ENCODE measurements at places on chromosomes 3 and 15. TPM values are rescaled to one million over a fixed set of nuclear protein-coding genes. Genes with fewer than 3 reads are reported as not detected.

DNA sequence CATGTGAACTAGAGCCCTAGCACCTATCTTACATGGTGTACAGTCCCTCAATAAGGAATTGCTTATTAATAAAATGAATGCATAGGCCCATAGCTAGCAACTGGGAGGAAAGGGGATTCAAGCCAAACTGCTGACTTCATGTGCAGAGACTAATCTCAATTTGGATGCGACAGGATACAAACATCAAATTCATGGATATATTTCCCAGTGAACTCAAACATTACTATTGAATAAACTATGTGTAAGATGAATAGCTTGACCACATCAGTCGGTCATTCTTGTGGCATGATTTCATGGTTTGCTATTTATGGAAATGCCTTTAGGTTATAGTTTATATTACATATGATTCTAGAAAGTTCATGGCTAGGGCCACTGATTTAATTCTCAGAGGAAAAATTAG, 268.6 kb upstream of the SLITRK3 start:
- no peak for DNase-seq

GRCh38 chr3:146345900-146346299, 95.0 kb upstream of the PLSCR4 start:
- no peak for DNase-seq

RASGRF1 gene
- 0.55 TPM for polyA plus RNA-seq

ARHGAP31 gene
- polyA plus RNA-seq = 15.4 TPM

DNA sequence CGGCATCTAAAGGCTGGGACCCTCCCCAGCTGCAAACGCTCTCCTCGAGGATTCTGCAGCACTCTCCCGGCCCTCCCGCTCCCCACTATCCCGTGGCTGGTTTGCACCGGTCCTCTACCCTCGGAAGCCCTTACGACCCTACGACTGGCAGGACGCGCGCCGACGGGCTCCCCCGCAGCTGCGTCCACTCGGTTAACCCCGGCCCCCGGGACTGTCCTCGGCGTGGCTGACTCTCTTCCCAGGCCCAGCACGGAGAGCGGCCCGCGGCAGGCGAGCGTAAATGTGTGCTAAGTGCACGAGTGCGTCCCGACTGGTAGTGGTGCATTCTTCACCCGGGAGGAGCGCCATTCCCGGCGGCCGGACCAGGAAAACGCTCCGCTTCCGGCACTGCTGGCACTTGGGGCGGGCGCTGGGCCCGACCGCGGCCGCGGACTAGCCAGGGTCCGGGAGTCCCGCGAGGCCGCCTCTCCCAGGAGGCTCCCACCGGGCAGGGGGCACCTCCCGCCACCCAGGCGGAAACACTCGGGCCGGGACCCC, 508 bp downstream of the GORASP1 start:
- DNase-seq = peak; percentile 32

ZNF717 gene
- 19.5 TPM for polyA plus RNA-seq

RBP2 gene
- polyA plus RNA-seq = 0.44 TPM

DNA sequence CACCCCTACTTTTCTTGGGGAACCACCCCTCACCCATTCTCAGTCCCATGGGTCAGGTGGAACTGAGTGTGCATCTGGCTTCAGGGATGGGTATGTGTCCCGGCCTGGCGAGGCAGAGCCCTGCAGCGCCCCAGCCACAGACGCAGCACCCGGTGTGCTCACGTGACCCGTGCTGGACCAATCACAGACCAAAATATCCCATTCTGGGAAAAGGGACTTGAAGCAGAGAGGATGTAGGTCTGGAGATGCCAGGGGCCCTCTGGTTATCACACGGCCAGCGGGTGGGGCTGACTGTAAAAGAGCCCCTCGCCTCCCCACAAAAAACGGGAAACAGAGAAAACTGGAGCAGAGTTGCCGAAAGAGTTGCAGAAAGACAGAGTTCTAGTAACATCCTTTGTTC, 138.0 kb upstream of the RAD18 start:
- DNase-seq = no peak

DNA sequence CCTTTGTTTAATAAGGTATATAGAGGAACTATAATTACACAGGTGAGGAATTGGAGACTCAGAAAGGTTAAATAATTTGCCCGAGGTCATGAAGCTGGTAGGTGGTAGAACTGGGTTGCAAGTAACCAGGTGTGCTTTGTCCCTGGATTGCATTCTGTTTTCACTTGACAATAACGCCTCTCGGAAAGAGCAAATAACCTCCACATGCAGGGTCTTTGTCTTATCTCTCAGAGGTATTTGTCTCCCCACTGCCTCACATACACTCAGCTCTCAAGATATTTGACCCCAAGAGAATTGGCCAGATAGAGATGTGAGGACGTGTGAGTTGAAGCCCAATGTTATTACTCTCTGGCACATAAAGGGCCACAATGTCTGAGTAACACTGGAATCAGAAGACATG, 320.9 kb upstream of the ONECUT1 start:
- DNase-seq = no peak

- no peak for DNase-seq
Measured at GRCh38 chr3:190165253-190165652, 44.6 kb upstream of the P3H2 start.

GRCh38 chr3:51799879-51800749, 21.1 kb upstream of the IQCF6 start:
- peak; percentile 20 for DNase-seq

SPINK8 gene
- 0.31 TPM for polyA plus RNA-seq

DNA sequence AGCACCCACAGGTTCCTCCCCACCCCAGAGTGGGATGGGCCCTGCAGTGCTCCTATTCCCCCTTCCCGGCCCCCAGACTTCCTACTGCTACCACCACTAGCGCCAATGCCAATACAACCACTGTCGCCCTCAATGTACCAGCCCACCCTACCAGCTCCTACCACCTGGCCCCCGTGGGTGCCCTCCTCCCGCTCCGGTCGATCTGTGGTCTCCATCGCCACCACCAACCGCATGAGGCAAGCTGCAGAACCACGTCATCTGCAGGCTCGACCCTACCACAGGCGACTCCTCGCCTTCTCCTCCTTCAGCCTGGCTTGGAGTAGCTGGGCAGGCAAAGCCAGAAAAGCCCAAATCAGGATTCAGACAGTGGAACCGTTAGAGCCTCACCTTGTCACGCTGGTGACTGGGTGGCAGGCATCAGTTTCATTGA, 179.3 kb downstream of the POTEB3 start:
- DNase-seq = no peak

CYFIP1 gene
- polyA plus RNA-seq = 89.0 TPM

DYNLT2B gene
- polyA plus RNA-seq = 34.6 TPM

ACKR2 gene
- polyA plus RNA-seq = 1.8 TPM

GRCh38 chr3:8279476-8279875, 222.1 kb upstream of the LMCD1 start:
- no peak for DNase-seq

TMEM39A gene
- 46.6 TPM for polyA plus RNA-seq

- no peak for DNase-seq
Measured at GRCh38 chr3:197394464-197395321, 96.3 kb upstream of the DLG1 start.

DNA sequence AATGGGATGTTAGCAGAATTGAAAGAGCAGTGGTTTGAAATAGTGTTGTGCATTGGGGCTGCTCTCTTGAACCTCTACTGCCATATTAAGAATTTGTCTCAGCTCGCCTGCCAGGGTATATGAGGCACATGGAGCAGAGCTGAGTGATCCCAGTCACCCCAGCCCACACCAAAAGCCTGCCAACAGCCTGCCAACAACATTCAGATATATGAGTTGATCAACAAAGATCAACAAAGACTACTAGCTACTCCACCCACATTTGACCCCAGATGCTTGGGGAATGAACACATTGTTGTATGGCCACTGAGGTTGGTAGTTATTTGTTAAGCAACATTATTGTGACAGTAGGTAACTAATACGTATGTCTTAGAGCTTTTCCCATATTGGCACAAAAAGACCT, 570.9 kb upstream of the IL12A start:
- no peak for DNase-seq

CLRN1 gene
- polyA plus RNA-seq = not detected

RASGRP1 gene
- polyA plus RNA-seq = 13.0 TPM

DNA sequence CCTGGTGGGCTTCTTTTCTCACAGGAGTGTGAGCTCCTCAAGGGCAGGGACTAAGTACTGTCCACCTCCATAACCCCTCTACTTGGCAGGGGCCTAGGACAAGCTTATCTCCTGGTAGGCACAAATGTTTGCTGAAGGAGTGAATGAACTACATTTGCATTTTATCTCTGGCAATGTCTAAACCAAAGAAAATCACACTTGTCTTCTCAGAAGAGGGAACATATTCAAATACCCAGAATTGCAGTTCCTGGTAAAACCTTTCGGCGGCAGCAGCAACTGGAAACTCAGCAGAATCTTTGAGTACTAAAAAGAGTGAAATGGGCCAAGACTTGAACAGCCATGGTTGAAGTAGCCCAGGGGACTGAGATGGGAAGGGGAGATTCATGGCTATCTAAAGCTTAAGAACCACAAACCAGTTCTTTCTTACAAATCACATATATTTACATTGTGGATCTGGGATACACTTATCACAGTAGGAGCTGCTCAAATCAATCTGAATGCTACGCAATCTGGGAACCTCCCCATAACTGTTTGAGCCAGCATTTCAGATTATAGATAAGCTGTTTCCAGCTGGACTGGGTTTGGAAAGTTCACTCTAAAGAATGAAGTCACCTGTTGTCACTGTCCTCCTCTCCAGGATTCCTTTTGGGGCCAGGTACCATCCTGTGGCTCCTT, 18.7 kb upstream of the PTPN9 start:
- DNase-seq = no peak

GRCh38 chr3:137105277-137105977, 147.6 kb downstream of the IL20RB start:
- DNase-seq = peak; percentile 56

DNA sequence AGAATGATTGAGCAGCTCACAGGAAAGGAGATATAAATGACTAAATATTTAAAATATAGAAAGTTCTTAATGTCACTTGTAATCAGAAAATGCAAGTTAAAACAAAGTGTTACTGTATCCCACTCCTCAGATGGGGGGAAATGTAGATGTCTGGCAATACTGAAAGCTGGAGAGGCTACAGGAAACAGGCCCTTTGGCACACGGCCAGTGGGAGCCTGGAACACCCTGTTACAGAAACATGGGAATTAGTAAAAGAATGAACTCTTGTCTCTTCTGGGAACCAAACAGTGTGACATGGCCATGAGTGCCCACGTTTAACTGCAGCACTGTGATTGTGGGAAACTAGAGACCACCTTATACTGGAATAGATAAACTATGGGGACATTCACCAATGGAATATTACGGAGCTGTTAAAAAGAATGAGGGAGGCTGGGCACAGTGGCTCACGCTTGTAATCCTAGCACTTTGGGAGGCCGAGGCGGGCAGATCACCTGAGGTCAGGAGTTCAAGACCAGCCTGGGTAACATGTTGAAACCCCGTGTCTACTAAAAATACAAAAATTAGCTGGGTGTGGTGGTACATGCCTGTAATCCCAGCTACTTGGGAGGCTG, 50.2 kb downstream of the CDCP1 start:
- DNase-seq = no peak

GRCh38 chr15:86259589-86259988, 179.9 kb downstream of the AGBL1 start:
- no peak for DNase-seq

DNA sequence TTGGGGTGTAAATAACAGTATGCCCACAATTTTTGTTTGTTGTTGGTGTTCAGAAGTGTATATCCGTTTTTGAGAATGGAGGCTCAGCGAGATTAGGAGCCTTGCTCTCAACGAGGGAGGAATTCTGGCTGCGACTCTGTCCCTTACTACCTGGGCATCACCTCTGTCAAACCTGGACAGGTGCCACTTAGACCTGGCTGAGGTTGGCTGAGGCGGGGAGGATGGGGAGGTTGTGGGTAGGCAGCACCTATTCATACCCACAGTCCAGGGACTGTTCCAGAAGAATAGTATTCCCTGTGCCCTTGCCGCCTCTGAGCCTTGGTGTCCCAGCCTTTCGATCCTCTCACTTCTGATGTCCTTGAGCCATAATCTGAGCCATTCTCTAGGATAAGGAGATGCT, 99.9 kb downstream of the LINGO1 start:
- no peak for DNase-seq

GRCh38 chr3:164486150-164486549, 592.1 kb downstream of the SI start:
- no peak for DNase-seq

- DNase-seq = peak; percentile 8
Measured at GRCh38 chr15:72005483-72005882, 112.5 kb downstream of the MYO9A start.

GRCh38 chr3:46089237-46090011, 62.1 kb upstream of the XCR1 start:
- no peak for DNase-seq

DNA sequence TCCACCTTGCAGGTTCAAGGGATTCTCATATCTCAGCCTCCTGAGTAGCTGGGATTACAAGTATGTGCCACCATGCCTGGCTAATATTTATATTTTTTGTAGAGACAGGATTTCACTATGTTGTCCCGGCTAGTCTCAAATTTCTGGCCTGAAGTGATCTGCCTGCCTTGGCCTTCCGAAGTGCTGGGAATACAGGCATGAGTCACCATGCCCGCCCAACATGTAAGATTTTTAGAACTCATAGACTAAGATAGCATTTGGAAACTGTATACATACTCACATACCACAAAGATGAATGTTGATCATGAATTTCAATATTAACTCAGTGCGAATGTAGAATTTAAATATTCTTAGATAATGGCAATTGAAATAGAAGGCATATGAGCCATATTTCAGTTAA, 718.9 kb downstream of the NLGN1 start:
- no peak for DNase-seq

CKMT1B gene
- 2.9 TPM for polyA plus RNA-seq

- no peak for DNase-seq
Measured at GRCh38 chr15:65379986-65380385, 2.2 kb upstream of the IGDCC3 start.

GOLGA8R gene
- 14.4 TPM for polyA plus RNA-seq

DNA sequence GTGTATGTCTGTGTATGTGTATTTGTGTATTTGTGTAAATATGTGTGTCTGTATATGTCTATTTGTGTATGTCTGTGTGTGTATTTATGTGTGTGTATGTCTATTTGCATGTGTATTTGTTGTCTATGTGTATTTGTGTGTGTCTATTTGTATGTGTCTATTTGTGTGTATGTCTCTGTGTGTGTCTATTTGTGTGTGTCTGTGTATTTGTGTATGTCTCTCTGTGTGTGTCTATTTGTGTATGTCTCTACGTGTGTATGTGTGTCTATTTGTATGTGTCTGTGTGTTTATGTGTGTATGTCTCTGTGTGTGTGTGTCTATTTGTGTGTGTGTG, 30.4 kb downstream of the PTH1R start:
- DNase-seq = no peak

GRCh38 chr3:10935846-10936631, 56.5 kb upstream of the SLC6A1 start:
- no peak for DNase-seq

DNA sequence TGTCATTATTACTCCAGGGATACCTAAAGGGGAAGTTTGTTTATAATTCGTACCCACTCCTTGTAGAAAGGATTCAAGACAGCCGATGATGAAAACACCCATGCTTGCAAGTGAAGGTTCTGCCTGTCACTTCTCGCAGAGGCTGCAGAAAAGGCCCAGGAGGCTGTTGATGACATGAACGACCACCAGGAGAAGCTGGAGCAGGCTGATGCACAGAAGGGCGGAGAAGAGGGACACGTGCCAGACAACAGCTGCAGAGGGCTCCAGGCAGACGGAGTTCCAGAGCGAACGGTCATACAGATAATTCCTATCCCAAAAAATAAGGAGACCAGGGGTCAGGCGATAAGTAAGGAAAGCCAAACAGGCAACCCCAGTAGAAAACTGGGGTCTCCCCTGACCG, 5.7 kb upstream of the DYNLT2B start:
- DNase-seq = no peak

GRCh38 chr3:26630669-26631389, 8.3 kb downstream of the LRRC3B start:
- no peak for DNase-seq
